NCI-H82 (cell line): ENCODE measurements at places on chromosomes 5 and 9.

DNA sequence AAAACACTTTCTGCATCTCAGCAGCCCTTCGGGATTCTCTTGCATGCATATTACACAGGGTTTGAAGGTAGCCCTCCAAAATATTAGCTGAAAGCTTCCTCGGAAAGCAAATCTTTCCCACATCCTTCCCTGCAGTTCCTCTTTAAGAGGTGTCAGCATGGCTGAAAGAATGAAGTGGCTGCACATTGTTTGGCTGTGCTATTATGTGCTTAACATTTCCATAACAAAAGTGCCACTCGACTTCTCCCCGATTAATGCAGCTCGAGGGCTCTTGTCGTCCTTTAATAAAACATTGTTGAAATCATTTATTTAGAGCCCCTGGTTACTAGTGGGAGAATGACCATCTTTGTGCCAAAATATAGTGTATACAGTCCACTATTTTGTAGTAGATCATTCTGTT lies 6.5 kb downstream of the GAS1 start:
- DNase-seq, result no peak

GRCh38 chr9:137007816-137008270 lies 11.5 kb upstream of the CLIC3 start:
- no peak for DNase-seq

GRCh38 chr5:177098470-177099141 lies 11.9 kb downstream of the FGFR4 start:
- no peak for DNase-seq

- peak; percentile 31 for DNase-seq
These were observed 32.5 kb downstream of the PTGES start for GRCh38 chr9:129720181-129720864.

DNA sequence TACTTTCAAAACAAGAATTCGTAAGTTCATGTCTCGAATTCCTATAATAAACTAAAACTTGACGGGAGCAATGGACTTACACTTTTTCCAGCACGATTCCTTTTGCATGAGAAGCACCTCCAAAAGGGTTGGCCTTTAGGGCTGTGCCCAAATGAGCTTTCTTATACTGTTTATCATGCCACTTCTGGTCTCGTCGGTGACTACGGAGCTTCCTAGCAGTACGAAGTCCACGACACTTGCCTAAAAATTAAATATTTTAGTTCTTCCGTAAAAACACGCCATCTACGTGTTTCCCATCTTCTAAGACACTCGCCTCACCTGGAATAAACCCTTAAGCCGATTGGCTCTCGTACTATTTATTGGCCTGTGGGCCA lies 554 bp downstream of the RPS23 start:
- peak; percentile 30 for DNase-seq

- DNase-seq, result no peak
These were observed 50.2 kb upstream of the TLX3 start for GRCh38 chr5:171258737-171259415.

DNA sequence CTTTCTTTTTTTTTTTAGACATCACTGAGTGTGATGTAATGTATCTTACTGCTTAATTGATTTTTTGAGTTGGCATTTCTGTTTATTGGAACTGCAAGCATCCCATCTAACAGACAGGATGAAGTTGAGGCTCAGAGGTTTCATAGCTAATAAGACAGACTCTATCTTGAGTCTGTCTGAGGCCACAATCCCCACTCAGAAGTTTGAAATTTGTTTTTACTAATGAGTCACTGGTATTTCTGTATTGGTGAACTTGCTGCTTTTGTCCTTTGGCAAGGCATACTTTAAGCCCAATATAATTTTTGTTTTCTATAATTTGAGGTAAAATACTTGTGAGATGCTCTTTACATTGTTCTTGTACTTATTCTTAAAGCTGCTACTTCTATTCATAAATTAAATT lies 491.2 kb downstream of the PSAT1 start:
- DNase-seq, result no peak

DNA sequence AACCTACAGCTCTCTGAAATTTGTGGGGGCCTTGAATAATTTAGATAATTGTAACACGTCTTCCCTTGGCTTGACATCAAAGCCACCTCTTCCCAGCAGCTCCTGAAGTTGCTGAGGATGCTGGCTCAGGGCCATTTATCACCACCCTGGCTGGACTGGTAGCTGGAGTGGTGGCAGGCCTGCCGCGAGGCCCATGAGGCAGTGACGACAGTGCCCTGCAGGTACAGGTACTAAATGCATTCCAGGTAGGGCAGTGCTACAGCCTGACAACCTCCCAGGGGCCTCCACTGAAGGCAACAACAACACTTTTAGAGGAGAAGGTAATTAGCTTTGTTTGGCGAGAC lies 270.2 kb upstream of the KLF4 start:
- no peak for DNase-seq

DNA sequence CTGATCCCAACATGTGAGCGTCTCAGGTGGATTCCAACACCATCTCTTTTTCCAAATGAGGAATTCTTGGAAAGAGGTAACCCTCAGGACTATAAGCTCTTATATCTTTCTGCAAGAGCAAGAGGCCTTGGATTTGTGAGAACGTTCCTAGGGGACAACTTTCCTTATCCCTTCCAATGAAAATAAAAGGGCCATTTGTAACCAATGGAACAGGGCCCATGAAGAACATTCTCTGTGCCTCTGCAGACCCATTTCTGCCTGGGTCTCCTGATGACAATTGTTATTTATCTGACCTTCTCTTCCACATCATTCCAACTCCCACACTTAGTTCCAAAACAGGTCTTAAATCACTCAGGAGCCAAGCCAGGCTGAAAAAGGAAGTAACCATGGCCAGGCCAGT lies 202.6 kb downstream of the ZNF462 start:
- no peak for DNase-seq

GRCh38 chr9:15525958-15526357 lies 15.2 kb upstream of the PSIP1 start:
- no peak for DNase-seq

GRCh38 chr9:109477258-109478050 lies 20.7 kb downstream of the PTPN3 start:
- no peak for DNase-seq

DNA sequence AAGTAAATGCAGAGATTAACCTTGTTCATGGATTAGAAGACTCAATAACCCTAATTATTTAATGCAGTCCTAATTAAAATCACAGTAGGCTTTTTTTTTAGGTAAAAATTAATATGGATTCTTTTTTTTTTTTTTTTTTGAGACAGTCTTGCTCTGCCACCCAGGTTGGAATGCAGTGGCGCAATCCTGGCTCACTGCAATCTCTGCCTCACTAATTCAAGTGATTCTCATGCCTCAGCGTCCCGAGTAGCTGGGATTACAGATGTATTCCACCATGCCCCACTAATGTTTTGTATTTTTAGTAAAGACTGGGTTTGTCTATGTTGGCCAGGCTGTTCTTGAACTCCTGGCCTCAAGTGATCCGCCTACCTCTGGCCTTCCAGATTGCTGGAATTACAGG lies 40.6 kb downstream of the DENND4C start:
- no peak for DNase-seq

DNA sequence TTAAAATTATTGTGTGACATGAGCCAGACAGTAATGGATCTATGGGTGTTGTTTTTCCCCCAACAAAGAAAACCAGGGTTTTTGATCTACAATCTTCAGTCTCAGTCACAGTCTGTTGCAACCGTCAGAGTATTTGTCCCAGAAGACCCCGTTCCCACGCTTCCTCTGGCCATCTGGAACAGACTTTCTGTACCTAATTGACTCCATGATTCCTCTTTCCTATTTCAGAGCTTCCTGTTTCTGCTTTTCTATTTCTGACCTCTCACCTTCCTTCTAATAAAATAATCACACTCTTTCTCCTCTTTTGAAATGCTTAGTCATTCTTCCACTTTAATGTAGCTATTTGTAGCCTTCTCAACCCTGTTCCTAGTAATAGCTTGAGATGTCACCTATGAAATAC lies 1044.8 kb downstream of the DTWD2 start:
- no peak for DNase-seq

DNA sequence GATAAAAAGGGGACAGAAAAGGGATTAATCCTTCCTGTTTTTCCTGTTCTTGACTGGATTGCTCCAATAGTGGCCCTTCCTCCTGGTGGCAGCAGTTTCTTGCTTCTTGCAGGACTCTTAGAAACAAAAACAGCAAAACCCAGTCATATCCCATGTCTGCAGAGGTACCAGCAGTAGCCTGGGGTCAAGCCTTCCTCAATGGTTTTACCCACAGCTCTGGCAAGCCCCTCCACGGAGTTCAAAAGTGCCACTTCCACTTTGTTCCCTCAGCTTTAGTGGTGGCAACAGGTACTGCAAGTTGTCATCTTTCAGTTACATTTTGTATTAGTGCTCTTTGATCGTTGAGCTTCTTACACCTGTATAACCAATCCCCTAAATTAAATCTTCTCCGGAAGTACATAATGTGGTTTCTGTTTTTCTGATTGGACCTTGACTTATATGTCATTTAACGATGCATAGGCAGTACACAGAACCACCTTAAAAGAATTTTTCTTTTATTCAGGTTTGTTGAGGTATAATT lies 8.7 kb upstream of the RANBP6 start:
- DNase-seq, result peak; percentile 37

GRCh38 chr9:15271403-15271802 lies 35.6 kb downstream of the TTC39B start:
- DNase-seq, result peak; percentile 2

DNA sequence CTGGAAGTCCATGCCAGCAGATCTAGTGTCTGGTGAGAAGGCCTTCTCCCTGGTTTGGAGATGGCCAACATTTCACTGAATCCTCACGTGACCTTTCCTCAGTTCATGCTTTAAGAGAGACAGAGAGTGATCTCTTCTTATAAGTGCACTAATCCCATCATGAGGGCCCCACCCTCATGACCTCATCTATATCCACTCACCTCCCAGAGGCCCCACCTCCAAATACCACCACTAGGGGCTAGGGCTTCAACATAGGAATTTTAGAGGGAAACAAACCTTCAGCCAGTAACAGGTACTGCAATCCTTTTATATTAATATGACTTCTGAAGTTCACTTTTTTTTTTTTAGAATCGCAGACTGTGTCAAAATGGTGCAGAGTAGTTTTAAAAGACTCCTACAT lies 496.9 kb upstream of the ADAMTS16 start:
- DNase-seq, result peak; percentile 24

DNA sequence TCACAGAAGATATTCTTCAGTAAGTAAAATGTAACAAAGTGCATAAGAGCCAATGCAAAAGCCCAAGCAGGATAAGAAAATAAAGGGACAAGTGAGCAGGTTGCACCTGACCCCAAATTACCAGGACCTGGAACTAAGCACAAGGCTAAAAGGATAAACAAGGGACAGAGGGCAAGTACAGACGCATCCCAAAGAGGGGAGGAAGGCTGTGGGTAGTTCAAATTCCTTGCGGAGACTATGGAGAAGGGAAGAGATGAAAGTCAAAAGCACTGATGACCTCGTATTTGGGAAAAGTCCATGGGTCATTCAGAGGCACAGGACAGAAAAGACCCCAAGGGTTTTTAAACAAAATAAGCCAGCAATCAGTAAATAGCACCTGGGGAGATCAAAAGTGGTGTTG lies 11.8 kb downstream of the ELAVL2 start:
- DNase-seq, result no peak

- DNase-seq, result no peak
These were observed 36.0 kb downstream of the KCNMB1 start for GRCh38 chr5:170353011-170353761.

DNA sequence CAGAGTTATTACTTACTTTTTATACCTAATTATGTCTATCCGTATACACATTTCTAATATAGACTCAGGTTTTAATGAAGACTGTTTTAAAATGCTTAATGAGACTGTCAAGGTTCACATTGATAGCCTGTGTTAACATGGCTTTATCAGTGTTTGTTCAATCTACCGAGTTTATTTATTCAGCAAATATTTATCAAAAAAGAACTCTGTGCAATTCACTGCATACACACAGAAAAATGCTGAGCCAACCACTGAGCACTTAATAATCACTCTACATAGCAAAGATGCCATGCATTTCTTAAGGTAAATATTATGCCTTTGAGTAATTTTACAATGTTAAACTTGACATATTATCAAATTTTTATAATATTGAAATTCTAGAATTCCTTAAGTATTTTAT lies 428.2 kb downstream of the ANXA1 start:
- DNase-seq, result no peak

GRCh38 chr9:2536511-2536910 lies 85.1 kb upstream of the VLDLR start:
- DNase-seq, result no peak

DNA sequence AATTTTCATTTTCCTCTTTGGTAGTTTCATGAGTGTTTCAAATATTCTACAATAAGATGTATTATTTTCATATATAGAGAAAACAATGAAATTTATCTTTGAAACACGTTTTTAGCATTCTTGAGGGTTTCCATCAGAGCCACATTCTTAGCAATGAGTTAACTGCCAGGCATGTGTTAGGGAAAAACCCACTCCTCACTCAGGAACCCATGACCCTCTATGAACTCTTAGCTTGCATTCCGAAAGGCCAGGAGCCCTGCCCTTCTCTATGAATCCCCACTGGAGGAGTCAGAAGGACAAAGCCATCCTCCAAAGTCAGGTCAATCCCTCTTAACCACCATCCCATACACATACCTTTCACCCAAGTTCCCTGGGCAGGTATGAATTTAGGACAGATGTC lies 57.5 kb downstream of the ADAMTS12 start:
- DNase-seq, result no peak

- no peak for DNase-seq
These were observed 61.1 kb downstream of the DPYSL3 start for GRCh38 chr5:147448766-147449165.

GRCh38 chr9:23779220-23779619 lies 46.8 kb downstream of the ELAVL2 start:
- peak; percentile 6 for DNase-seq

- no peak for DNase-seq
These were observed 84.4 kb downstream of the C9orf152 start for GRCh38 chr9:110123341-110124095.
